Esophagus muscularis mucosa (tissue), 4 donors: ENCODE measurements at places on chromosomes 13 and 19. TPM values are rescaled to one million over a fixed set of nuclear protein-coding genes. Genes with fewer than 3 reads are reported as not detected.

DNA sequence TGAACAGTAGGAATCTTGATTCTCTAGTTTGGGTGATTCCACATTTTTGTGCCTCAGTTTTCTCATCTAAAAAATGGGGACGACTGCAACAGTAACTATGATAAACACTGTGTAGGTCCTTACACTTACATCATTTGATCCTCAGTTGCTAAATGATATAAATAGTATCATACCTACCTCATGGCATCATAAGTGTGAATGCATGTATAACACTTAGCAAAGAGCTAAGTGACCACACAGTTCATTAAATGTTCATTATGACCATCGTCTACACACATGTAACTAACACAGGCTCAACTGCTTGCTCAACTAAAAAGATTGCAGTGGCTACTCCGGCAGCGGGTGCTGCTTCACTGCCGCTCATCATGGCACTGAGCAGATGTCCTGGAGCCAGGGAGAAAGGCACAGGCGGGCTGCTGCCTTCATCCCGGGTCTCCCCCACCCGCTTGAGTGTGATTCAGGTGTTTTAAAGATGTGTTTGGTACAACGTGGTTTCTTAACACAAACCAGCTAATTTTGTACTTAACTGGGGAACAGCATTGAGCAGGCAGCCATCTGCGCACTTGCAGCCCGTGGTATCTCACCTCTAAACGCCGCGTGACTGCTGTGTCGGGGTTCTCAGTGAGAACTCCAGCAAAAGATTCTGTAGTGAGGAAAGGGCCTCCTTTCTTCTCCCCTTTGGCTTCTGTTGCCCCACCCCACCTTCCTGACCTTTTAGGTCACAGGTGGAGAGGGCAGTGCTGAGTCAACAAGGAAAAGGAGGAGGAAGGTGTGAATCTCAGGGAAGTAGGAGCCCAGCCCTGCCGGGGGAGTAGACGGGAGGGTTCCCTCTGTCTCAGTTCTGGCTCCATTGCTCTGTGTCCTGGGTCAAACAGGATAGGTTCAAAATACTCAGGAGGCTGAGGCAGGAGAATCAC lies 11.7 kb upstream of the ACTN4 start:
- no peak for DNase-seq

GRCh38 chr19:958967-959855 lies 24.9 kb upstream of the WDR18 start:
- no peak for DNase-seq

The NALCN gene
- total RNA-seq, result 0.45 TPM

The KIR2DL4 gene
- not detected for total RNA-seq

- no peak for DNase-seq
Observed at GRCh38 chr13:29955137-29955650, 104.8 kb upstream of the UBL3 start.

DNA sequence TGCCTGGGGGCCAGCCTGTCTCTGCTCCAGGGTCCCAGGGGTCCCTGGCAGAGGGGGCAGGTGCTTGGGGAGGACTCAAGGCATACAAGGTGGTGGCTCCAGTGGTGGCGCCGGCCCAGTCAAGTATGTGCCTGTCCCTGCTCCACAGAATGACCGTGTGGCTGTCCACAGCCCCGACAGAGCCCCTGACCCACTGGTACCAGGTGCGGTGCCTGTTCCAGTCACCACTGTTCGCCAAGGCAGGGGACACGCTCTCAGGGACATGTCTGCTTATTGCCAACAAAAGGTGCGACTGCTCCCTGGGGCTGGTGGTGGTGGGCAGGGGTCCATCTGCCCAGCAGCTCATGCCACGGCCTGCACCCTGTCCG lies 8.2 kb downstream of the YIPF2 start:
- DNase-seq, result no peak
